Choroid plexus epithelial cell (primary cell): ENCODE measurements at places on chromosomes 3 and 15.
A peak's percentile ranks its signal among the peaks of the same experiment; 100 is the strongest.

GRCh38 chr3:127018306-127018828 is 35.5 kb downstream of the PLXNA1 start:
- DNase-seq: no peak

GRCh38 chr15:66943456-66944095 is 121.8 kb upstream of the SMAD3 start:
- no peak for DNase-seq

- no peak for DNase-seq
These were observed 134.1 kb downstream of the ARPP21 start for GRCh38 chr3:35773417-35773816.

GRCh38 chr15:95857124-95857757 is 473.3 kb upstream of the NR2F2 start:
- peak; percentile 70 for DNase-seq

GRCh38 chr3:174132006-174132405 is 727.1 kb upstream of the NAALADL2 start:
- DNase-seq: no peak

- DNase-seq: no peak
These were observed 15.1 kb upstream of the XYLB start for GRCh38 chr3:38331257-38332022.

GRCh38 chr3:46663591-46664135 is 29.8 kb downstream of the ALS2CL start:
- DNase-seq: peak; percentile 12

DNA sequence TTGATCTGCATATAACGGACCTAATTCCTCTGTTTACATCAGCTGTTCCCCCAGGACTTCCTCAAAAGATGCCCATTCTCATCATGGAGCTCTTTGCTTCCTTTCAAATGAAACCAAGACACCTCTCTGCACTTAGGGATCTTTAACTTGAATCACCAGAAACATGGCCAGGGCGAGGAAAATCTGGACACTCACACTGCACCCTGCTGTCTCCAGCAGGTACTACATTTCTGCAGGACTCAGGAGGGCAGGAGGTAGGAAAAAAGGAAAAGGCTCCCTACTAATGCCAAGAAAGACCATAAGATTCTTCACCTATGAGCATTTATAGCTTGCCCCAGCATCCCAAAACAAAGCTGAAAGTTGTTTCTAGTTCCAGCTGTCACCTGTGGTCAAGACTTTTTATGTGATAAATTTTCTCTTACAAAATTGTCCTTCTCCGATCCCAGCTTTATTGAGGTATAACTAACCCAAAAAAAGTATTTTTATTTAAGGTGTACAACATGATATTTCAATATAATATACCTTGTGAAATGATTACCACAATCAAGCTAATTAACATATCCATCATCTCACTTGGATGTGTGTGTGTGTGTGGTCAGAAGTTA is 87.3 kb upstream of the C15orf61 start:
- DNase-seq: peak; percentile 79

- no peak for DNase-seq
These were observed 53.0 kb upstream of the EHHADH start for GRCh38 chr3:185306847-185307246.

- DNase-seq: peak; percentile 58
These were observed 168.8 kb upstream of the TTC14 start for GRCh38 chr3:180433152-180433551.

GRCh38 chr3:60268123-60268522 is 983.1 kb downstream of the FHIT start:
- DNase-seq: no peak

GRCh38 chr3:146268535-146269219 is 17.8 kb upstream of the PLSCR4 start:
- DNase-seq: no peak

- no peak for DNase-seq
These were observed 38.9 kb downstream of the TMEM266 start for GRCh38 chr15:76098685-76099084.

- DNase-seq: no peak
These were observed 2.5 kb downstream of the KLF13 start for GRCh38 chr15:31328969-31329639.

- no peak for DNase-seq
These were observed 6.6 kb upstream of the HESX1 start for GRCh38 chr3:57206423-57206822.

GRCh38 chr3:13003608-13004007 is 69.6 kb downstream of the IQSEC1 start:
- no peak for DNase-seq

- no peak for DNase-seq
These were observed 18.8 kb upstream of the JMJD7 start for GRCh38 chr15:41809121-41809520.

DNA sequence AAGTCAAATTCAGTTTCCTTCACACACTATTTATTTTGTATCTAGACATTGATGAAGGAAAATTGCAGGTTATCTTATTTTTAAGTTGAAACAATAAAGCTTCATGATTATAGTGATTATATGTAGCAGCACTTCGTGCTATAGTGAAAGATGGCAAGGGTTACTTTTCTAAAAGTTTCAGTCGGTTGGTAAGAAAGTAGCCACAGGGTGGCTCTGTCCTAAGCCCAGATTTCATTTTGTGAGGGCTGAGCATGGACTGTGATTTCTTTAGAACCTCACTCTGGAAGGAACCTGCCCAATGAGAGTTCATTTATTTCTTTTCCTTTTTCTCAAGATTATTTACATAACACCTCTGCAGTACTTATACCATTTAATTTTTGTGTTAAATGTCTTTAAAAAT is 66.5 kb downstream of the NME9 start:
- DNase-seq: peak; percentile 23

DNA sequence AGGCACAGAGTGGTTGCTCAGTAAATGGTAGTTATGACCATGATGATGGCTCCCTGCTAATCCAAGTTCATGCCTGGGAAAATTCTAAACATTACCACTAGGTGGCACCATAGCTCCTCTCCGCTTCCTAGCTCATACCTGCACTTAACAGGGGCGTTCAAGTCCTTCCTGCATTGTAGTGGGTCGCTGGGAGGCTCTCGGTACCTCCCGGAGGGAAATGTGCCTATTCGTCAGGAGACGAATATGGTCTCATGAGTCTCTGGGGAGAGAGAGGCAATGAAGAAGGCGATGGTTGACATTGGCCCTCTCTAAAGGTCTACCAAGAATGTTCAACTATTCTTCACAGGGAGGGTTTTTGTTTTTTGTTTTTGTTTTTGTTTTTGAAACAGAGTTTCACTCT is 10.9 kb downstream of the MESP1 start:
- peak; percentile 85 for DNase-seq

GRCh38 chr3:119649761-119650160 is 10.6 kb downstream of the POPDC2 start:
- DNase-seq: peak; percentile 44

DNA sequence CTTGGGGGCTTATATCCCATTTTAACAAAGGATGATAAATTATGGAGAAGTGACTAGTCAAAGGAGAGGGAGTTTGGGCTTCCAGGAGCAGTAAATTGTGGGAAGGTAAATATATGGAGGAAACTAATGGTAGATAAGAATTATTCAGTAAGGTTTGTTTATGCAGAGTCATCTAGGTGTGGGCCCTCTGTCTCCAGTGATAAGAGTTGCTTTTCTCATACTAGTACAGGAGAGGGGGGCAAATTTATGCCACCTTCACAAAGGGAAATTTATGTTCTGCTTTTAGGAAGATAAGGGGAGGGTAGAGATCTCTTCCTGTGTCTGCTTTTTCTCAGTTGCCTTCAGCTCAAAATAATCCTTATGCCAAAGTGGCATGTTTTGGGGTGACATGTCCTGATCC is 383.7 kb upstream of the PPP2R3A start:
- DNase-seq: no peak

GRCh38 chr3:194871143-194871863 is 185.6 kb downstream of the FAM43A start:
- peak; percentile 94 for DNase-seq
